ENCODE measurements at places on chromosomes 7 and 10.

DNA sequence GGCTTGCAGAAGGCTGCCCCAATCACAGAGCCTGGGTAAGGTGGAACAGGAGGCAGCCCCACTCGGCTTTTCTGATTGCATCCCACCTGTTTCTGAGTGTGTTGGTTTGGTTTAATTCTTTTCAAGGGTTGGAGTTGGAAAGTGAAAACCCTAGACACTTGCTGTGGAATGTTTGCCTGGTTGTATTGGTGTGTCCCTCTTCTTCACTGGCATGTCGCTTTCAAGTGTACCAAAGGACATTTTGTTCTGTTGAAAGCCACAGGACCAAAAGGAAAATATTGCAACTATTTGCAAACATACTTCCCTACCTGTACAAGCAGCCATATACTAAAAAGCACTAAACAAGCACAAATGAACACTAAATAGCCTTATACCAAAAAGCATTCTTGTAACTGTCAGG, 60.5 kb downstream of the NHLRC2 start:
- no peak for DNase-seq

DNA sequence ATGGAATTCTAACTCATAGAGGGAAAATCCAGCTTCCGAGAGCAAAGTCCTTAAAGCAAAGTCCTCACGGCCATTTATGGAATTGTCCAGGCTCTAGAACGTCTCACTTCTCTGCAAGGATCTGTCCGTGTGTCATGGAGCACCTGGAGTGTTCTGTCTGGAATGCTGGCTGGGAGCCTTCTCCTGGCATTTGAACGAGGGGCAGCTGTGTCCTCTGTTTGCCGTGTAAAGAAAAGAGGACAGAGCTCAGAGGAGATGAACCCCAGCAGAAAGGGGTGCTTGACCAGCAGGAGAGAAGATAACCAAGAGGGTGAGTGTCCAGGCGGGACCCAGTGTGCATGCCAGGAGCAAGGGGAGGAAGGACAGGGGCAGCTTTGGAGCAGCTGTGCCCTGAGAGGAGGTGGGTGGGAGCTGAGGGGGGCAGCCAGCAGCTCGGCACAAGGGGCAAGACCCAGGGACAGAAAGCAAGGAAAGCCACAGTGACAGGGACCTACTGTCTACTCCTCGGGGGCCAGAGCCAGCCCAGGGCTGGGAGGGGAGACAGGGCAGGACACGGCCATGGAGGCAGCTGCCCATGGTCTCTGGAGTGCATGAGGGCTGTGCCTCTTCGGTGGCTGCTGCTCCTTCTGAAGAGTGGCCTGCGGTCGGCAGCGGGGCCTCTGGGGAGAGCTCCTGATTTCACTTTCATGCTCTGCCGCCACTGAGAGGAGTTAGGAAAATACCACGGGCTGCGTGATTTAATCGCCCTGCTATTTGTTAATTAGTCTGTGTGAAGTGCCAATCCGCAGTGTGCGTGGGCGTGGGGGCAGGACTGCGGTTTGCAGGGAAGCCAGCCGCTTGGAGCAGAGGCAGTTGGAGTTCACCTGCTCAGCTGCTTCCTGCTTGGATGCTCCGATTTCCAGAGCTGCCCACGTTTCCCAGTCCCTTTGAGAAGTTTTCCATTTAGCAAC, 149.3 kb upstream of the SHH start:
- peak; percentile 17 for DNase-seq

DNA sequence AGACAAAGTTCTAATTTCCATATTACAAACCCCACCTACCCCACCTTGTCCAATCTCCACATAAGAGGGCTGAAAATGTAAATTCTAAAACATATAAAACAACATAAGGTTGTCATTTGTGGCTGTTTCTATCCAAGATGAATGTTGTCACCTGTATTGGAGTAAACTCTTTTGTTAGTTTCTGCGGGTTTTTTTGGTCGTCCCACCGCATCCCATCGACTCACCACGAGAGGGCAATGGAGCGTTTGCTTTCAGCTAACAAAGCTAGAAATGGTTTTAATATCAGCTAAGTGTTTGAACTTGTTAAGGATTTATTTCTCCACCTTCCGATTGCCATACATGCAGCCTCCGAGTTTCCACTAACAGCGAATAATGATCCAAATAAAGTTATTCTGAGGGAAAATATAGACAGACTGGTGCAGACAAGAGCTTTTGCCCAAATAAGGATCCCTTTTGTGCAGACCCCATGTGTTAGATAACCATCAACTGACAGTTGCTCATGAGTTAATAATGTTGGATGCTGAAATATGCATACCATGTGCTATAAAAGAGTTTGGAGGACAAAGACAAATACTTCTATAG, 137.2 kb downstream of the ARID5B start:
- peak; percentile 77 for DNase-seq

DNA sequence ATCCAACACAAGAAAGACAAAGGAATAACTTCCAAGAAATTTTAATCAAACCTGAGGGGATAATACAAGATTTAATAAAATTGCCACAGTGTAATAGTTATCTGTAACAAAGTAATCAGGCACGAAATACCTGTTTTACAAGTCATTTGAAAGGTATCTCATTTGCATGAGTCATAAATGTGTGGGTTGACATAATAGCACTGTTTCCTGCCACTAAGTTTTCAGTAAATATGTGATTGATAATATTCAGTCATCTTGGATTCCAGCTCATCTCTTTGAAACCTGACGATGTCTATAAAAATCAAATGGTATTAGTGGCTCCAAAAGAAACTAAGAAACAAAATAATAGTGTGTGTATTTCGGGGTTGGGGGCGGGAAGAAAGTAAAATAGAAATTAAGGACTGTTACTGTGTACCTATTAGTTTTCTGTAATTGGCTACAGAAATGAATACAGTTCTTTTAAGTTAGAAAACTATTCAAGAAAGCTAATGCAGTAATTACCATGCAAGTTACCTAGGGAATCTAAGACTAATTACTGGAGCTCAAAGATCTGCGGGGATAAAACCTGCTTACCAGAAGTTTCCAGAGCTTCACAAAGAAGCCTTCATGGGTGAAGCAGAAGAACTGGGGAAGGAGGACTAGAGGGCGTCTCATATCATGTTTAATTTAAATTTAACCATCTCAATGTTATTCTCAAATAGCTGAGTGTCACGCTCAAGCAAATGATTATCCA, 100.7 kb downstream of the ST8SIA6 start:
- no peak for DNase-seq

DNA sequence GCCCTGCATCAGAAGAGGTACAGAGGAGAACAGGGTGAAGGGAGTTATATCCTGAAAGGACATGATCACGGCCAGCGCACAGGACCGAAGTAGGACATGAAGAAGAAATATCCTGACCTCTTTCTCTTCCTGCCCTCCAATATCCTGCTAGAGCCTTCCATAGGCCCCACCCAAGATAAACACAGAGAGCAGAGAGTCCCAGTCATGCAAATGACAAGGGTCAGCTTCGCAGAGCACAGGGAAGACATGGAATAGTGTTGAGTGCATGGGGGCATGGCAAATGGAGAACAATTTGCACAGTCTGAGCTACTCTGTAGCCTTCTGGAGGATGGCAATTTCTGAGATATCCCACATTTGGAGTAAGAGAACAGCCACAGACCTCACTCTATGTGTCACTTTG, 371.4 kb downstream of the GRM8 start:
- no peak for DNase-seq

DNA sequence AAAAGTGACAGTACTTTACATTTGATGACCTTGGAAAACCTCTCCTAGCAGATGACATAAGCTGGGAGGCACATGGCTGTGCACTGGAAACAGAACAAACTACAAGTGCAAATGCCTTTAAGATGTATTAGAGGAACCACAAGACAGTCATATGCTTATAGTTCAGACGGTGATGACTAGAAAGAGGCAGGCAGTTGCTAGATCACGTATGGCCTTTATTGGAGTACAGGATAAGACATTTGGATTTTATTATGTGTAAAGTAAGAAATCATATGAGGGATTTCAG, 290.0 kb downstream of the SORCS1 start:
- no peak for DNase-seq

DNA sequence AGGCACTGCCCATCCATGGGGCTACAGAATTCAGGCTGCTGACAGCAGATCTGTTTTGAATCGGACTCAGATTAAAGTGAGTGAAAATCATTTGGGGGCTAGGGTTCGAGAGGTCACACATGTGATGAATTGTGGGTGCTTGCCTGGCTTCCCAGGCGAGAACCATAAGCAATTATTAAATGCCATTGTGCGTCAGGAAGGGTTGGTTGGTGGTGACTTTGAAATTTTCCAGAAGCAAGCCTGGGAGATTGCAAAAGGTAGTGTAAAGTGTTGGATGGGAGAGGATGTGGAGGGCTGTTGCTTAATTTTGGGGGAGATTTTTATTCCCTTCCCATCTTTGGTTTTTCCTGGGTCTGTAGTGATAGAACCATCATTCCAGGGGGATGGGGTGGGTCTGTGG, 34.6 kb downstream of the LRMDA start:
- no peak for DNase-seq

- DNase-seq = no peak
Measured at GRCh38 chr7:80453699-80454340, 58.0 kb downstream of the GNAT3 start.

DNA sequence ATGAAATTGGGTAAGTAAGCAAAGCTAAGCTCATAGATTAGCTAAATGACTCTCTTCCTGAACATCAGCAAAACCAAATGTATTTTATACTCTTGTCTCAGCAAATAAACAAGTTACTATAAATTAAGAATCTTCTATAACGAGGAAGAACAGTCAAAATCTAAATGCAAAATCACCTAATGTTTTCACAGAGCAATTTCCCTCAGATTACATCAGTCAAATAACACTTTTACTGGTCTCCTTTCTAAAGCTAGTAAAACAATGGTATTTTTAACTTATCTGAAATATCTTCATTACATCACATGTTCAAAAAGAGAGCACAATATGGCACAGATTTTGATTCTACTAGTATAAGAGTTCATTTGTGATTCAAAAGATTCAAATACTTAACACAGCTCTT, 16.5 kb upstream of the GPR22 start:
- DNase-seq = no peak

DNA sequence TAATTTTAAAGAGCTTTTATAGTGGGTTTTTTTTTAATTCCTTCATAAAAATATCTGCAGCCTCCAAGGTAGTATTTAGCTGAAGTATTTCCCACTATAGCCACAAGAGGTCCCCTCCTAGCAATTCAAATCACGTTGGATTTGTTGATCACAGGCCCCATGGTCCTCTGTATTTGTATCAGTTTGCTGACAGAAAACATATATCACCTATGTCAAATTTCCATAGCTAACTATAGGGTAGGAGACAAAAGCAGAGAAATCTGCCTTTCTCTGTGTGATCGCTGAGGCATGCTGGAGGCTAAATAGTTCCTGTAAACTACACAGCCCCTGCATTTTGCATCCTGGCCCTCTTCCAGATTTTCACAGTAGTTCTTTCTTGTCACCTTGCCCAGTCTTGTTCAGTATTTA, 1.7 kb upstream of the CTNNA3 start:
- no peak for DNase-seq

- DNase-seq = no peak
Measured at GRCh38 chr7:108326938-108327337, 129.3 kb downstream of the NRCAM start.

DNA sequence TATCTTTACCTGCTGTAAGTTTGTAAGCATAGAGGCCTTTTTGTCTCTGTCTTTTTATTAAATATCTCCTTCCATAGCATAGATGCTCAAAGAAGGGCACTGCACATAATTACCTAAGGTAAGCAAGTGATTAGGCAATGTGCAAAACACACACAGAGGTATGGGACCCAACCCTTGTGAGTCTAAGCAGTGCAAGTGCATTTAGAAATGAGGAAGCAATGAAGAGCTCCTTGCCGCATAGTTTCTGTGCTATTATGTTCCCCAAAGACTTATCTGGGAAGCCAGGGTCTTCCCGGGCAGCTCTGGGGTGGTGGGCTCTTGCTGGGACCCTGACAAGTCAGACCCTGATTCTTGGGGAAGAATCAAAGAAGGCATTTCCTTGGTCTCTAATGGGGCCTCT, 13.5 kb upstream of the MGAM2 start:
- no peak for DNase-seq

DNA sequence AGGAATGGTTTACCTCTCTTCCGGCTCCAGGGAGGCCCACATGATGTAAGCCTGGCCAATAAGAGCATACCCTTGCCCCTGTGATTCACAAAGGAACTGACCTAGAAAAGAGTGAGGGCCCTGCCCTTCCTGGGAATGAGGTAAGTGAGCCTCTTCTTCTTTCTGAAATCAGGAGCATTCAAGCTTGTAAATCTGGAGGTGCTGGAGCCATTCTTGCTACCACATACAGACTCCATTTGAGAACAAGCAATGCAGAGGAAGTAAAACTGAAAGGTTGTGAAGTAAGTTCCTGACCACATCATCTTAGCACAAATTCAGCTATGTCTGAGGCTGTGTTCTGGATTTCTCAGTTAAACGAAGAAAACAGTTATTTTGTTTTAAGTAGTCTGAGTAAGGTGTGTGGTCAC, 132.2 kb downstream of the CD36 start:
- DNase-seq = no peak

GRCh38 chr10:122419016-122419415, 35.4 kb upstream of the ARMS2 start:
- no peak for DNase-seq

DNA sequence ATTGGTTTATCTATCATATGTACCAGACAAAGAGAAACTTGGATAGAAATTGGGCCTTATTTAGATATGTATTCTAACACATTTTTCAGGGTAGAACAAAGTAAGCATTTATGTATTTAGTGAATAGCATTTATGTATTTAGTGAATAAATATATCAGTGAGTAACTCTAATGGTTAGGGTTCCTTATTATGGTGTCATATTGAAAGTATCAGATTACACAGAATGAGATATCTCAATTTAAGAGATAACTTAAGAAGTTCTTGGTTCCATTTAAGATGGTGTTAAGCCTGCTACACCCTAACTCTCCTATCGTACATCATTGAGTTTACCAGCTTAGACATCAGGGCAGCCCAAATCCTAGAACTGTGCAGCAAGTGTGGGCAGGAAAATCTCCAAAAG, 35.9 kb upstream of the DMTF1 start:
- no peak for DNase-seq

GRCh38 chr10:6569259-6569658, 10.8 kb downstream of the PRKCQ start:
- DNase-seq = no peak

DNA sequence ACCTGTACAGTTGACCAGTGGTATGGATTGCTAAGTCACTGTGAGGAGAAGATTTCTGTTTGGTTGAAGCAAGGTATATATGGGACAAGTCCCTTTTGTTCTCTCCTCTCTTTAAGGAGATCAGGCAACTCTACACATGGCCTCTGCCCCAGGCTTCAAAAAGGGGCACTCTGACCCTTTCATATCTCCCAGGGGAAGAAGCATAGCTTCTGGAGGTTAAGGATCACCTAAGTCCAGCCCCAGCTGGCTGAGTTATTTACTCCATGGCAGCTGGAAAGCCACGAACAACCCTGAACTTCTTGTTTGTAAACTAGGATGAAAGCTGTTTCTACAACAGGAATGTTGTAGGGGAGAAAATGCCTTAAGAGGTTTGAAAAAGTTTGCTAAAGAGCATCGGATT, 129.2 kb upstream of the FEZF1 start:
- no peak for DNase-seq

- DNase-seq = no peak
Measured at GRCh38 chr10:88707429-88708155, 1.5 kb downstream of the LIPK start.

GRCh38 chr7:66236713-66237303, 31.7 kb downstream of the TPST1 start:
- DNase-seq = no peak

GRCh38 chr10:73873142-73873837, 1.1 kb downstream of the CAMK2G start:
- no peak for DNase-seq

- DNase-seq = no peak
Measured at GRCh38 chr7:31106303-31107105, 54.4 kb downstream of the ADCYAP1R1 start.

- DNase-seq = no peak
Measured at GRCh38 chr7:28406192-28406591, 6.1 kb upstream of the CREB5 start.
